ENCODE measurements at places on chromosomes 2 and 18.

DNA sequence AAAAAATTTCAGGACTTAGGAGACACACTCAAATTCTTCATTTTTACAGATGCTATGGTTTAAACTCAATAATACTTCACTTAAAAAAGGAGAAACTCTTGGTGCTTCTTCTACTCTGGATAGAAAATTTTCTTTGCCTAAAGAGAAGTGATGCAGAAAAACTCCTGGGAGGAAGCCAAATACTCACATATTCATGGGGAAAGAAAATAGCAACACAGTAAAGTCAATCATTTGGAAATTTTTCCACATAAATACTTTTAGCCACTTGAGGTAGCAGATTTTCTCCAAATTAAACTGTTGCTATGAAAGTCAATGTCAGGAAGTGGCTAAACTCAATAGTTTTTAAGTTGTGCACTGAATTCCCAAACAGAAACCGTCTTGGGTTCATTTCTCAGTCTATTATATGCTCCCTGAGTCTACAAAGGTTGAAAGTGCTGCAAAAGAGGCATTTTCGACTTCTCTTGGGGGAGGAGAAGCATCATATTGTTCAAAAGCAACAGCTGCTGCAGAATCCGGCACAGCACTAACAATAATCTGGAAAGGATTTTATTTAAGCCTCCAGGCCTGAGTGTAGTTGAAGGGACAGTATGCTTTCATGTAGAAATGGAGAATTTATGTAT lies 81.1 kb downstream of the UPP2 start:
- DNase-seq: no peak

DNA sequence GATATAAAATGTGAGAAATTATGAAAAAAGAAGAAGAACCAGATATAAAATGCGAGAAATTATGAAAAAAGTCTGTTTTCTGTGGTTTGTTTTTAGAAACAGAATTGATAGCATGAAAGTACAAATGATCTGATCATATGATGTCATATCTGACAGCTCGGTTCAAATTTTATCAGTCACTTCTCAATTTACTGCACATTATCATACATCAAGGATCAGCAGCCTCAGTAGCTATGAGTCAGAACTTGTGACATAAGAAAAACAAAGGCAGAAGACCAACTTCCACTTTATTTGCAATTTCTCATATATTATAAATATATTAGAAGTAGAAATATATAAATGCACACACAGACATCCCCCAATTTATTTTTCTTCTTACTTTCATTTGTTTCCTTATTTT lies 634.0 kb downstream of the LRP1B start:
- no peak for DNase-seq

DNA sequence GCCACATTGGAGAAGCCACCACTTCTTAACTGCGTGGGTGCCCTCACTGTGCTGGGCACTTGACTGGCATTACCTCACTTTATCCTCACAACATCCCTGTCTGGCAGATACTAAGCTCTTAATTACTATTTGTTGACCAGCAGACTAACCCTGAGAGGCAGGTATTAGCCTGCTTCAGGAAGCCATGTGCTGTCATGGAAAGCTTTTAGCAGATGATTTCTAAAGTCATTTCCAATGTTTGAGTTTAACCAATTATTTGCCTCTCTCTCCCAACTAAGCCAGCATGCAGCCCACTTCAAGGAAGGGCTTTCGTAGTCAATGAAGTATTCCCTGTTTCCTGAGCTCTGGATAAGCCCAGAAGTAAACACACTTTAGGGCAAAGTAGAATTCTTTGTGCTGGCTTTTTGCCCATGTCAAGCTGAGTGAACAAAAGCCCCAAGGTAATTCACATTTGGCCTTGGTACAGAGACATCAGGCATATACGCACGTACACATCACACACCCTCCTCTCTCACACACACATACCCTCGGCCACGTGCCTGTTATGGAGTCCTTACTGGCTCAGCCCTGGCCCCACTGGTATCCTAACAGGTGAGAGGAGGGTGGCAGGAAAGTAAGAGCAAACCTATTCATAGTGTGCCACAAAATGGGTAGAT lies 108.6 kb downstream of the C1D start:
- no peak for DNase-seq

DNA sequence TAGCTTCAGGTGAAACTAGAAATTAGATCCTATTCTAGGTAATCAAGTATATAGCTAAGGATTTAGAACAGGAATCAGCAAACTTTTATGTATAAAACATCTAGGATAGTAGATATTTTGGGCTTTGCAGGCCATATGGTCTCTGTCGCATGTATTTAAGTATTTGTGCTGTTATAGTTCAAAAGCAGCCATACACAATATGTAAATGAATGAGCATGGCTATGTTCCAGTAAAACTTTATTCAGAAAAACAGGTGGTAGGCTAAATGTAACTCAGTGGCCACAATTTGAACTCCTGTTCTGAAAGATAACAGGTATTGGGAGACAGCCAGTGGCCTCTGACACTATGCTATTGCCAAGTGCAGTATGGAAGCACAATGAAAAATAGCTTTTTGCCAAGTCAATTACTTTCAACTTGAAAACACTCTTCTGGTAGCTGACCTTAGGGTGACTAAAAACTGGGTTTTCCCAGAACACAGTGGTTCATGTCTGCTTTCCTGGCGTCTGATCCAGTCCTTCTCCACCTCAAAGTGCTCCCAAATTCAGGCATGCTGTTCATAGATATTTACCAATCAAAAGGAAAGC lies 304.7 kb upstream of the SYT4 start:
- no peak for DNase-seq

DNA sequence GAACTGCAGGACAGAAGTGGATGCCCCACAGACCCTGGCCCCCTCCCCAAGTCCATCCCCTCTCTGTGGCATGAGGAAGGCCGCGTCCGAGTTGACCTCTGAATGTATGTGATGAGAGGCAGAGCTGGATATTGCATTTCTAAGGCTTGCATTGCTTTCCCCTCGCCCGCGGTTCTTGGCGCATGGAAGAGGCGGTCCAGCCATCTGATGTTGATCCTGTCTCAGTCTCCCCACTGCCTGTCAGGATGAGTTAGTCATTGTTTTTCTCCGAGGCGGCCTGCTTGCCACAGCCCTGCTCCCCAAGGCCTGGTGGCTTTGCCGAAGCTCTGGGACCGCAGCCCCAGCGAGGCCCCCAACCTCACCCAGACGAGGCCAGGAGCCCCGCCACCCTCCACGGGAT lies 88.6 kb downstream of the SMAD7 start:
- DNase-seq: no peak

- DNase-seq: no peak
Measured at GRCh38 chr2:132782176-132782783, 112.3 kb upstream of the LYPD1 start.

- DNase-seq: no peak
Measured at GRCh38 chr2:155368934-155369333, 670.4 kb downstream of the KCNJ3 start.

DNA sequence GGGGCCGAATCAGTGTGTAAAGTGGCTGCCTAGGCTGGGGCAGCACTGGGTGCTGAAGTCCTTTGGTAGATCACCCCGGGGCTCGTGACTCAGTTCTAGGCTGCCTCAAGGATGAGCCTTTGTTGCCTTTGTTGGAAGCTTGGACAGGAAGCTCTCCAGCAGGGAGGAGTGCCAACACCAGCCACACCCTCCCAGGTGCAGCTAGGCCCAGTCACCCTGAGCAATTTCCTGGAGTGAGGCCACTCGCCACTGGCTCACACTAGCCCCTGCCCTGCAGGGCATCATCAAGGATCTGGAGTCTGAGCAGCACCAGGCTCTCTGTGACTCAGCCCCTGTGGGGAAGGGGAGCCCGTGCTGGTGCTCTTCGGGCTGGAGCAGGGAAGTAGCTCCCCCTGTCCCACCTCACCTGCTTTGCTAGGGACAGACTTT lies 6.7 kb upstream of the SDC1 start:
- no peak for DNase-seq

DNA sequence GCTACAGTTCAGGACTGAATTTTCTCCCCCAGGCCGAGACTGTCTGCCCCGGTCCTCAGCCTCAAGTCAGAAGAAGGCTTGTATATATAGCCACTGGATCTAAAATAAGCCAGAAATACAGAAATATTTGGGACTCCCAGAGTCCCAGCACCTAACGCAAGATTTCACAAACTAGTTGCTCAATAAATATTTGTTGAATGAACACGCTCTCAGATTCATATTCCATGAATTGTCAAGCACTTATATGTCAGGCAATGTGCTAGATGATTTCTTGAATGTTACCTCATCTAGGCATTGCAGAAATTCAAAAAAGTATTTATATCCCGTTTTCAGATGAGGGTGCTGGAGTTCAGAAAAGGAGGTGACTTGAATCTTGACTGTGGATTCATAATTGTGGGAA lies 163.7 kb upstream of the KLHL29 start:
- DNase-seq: no peak
